Upper lobe of right lung (tissue), 1 donor: ENCODE measurements at places on chromosomes 11 and 22. TPM values are rescaled to one million over a fixed set of nuclear protein-coding genes. Genes with fewer than 3 reads are reported as not detected.

GRCh38 chr11:68352591-68352990 is 40.2 kb downstream of the LRP5 start:
- peaks cover under 1% of the 10 kb centered on the region for H3K36me3 ChIP-seq
- H3K4me3 ChIP-seq, result no peak overlapping the region
- DNase-seq, result no peak
- no peaks in the 10 kb centered on the region for H3K27me3 ChIP-seq
- H3K4me1 ChIP-seq, result peaks cover 38% of the 10 kb centered on the region
- peak overlapping the region; percentile 80 for H3K27ac ChIP-seq

DNA sequence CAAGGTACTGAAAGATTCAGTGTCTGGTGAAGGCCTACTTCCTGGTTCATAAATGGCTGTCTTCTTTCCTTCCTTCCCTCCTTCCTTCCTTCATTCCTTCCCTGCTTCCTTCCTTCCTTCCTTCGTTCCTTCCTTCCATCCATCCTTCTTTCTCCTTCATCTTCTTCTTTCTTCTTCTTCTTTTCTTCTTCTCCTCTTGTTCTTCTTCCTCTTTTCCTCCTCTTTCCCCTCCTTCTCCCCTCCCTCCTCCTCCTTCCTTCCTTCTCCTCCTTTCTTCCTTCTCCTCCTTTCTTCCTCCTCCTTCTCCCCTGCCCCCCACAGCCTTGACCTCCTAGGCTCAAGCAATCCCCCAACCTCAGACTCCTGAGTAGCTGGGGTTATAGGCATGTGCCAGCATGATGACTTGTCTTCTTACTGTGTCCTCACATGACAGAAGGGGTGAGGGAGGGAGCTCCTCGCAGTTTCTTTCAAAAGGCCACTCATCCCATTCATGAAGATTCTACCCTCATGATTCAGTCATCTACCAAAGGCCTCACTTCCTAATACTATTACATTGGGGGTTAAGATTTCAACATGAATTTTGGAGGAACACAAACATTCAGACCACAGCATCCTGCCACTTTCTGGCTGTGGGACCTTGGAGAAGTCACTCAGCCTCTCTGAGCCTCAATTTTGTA is 22.6 kb upstream of the CCDC134 start:
- H3K36me3 ChIP-seq, result no peaks in the 10 kb centered on the region
- no peaks in the 10 kb centered on the region for H3K27me3 ChIP-seq
- DNase-seq, result no peak
- H3K4me3 ChIP-seq, result no peak overlapping the region

DNA sequence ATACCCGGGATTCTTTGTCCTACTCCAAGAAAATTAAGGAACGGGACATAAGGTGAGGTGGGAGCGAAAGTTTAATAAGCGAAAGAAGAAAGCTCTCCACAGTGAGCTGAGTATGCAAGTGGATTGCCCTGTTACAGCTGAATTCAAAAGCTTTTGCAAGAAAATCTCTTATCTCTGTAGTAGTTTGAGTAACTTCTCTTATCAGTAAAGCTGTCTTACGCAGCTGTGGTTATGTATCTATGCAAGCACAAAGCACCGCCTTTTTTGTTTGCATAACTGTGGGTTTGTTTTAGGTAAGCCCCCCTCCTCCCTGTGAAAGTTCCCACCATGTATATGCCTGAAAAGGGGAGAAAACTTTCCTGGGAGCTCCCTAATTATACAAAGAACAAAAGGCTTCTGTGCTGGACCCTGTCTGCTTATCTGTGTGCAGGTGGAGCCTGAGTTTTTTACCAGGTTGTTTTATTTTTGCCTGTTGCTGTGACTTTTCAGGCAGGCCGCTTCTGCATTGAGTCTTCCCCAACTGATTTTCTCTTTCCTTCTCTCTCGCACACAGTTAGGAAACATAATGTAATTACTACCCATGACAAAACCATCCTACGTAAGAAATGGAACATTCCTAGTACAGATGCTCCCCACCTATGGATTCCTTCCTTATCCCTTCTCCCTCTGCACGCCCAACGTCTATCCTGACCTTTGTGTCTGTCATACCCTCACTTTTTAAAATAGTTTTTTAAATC is 837 bp upstream of the PLAAT5 start:
- H3K27me3 ChIP-seq, result no peaks in the 10 kb centered on the region
- no peak for DNase-seq
- peaks cover 11% of the 10 kb centered on the region for H3K4me1 ChIP-seq
- H3K27ac ChIP-seq, result peak overlapping the region; percentile 25

DNA sequence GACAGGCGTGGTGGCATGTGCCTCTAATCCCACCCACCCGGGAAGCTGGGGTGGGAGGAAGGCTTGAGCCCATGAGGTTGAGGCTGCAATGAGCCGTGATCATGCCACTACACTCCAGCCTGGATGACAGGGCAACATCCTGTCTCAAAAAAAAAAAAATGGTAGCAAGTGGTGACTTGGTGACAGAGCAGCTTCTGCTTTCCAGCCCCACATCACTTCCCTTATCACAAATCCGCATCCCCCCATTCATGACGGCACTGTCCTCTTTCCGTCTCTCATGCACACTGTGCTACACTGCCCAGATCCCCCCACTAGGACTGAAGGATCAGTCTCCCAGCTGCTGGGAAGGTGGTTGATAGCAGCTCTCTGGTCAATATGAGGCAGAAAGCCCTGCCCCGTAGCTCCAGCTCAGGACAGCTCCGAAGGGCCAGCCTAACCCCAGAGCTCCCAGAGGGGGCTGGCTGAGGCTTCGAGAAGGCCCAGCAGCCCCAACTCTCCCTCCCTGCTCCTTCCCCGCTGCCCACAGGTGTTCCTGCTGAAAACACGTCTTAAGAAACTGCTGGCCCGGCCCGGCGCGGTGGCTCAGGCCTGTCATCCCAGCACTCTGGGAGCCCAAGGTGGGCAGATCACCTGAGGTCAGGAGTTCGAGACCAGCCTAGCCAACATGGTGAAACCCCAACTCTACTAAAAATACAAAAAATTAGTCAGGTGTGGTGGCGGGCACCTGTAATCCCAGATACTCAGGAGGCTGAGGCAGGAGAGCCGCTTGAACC is 15.9 kb downstream of the PGA5 start:
- no peak for DNase-seq
- H3K27me3 ChIP-seq, result no peaks in the 10 kb centered on the region
- no peaks in the 10 kb centered on the region for H3K4me1 ChIP-seq
- H3K4me3 ChIP-seq, result no peak overlapping the region
- H3K36me3 ChIP-seq, result no peaks in the 10 kb centered on the region

- H3K27ac ChIP-seq, result no peak overlapping the region
- H3K36me3 ChIP-seq, result no peaks in the 10 kb centered on the region
- no peak for DNase-seq
- no peak overlapping the region for H3K4me3 ChIP-seq
- H3K4me1 ChIP-seq, result peaks cover 26% of the 10 kb centered on the region
Measured at GRCh38 chr11:48093795-48094642, 113.7 kb downstream of the PTPRJ start.

- H3K4me3 ChIP-seq, result peak overlapping the region; percentile 36
- peak overlapping the region; percentile 69 for H3K27ac ChIP-seq
- no peaks in the 10 kb centered on the region for H3K36me3 ChIP-seq
- H3K4me1 ChIP-seq, result peaks cover 12% of the 10 kb centered on the region
- peak; percentile 76 for DNase-seq
Measured at GRCh38 chr22:37267135-37267587, 15.1 kb upstream of the CYTH4 start.

DNA sequence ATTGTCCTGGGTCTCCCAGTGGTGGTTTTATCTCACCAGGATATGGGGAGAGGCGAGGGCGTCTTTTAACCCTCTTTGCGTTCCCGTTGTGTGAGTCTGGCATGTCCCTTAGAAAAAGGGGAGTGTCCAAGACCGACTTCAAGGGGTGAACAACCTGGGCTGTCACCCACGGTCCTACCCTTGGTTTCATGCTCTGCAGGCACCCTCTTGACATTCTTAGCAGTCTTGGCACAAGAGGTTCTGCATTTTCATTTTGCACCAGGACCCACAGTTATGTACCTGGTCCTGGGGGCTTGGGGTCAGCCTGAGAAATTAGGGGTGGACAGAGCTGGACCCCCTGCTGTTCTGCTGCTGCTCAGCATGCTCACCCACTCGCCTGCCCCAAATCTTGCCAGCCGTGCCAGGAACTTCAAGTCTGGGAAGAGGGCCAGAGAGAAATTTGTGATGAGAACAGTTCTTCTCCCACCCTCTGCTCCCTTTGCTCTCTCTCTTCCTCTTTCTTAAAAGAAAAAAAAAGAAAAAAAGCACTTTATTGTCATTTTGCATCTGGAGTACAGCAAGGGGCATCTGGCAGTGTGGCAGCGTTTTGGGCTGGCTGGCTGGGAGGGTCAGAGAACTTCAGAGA is 471.2 kb downstream of the MIAT start:
- no peak overlapping the region for H3K27ac ChIP-seq
- H3K4me1 ChIP-seq, result no peaks in the 10 kb centered on the region
- no peak for DNase-seq
- H3K4me3 ChIP-seq, result no peak overlapping the region
- H3K36me3 ChIP-seq, result no peaks in the 10 kb centered on the region
- H3K27me3 ChIP-seq, result peaks cover 11% of the 10 kb centered on the region

DNA sequence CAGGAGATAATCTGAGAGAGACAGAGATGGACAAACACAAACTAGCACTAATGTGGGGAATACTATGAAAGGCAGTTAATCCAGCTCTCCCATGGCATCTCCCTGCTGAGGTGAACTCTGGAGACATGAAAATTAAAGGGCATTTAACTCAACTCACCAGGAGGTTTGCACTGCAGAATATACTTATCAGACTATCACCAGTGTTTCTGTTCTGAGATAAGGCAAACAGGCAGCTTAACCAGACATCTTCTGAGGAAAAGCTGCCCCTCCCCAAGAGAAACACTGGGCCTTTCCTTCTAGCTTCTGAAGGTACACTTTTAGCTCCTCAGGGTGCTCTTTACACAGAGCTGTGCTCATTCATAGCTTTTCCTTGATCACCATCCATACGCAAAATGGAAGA is 85.5 kb downstream of the AMBRA1 start:
- DNase-seq, result no peak
- H3K4me1 ChIP-seq, result no peaks in the 10 kb centered on the region

- no peak overlapping the region for H3K4me3 ChIP-seq
- no peaks in the 10 kb centered on the region for H3K27me3 ChIP-seq
- H3K4me1 ChIP-seq, result peaks cover 35% of the 10 kb centered on the region
Measured at GRCh38 chr11:130476200-130476921, 27.9 kb downstream of the ADAMTS15 start.

- peaks cover 46% of the 10 kb centered on the region for H3K4me1 ChIP-seq
- no peak for DNase-seq
- H3K27ac ChIP-seq, result peak overlapping the region; percentile 99
- no peaks in the 10 kb centered on the region for H3K36me3 ChIP-seq
- peak overlapping the region; percentile 78 for H3K4me3 ChIP-seq
Measured at GRCh38 chr11:108009497-108010370, 1.0 kb downstream of the CUL5 start.

Gene SGSM1
- 3.8 TPM for total RNA-seq

Gene NFAM1
- 12.6 TPM for total RNA-seq

Gene TIMM10B
- total RNA-seq, result 45.0 TPM

Gene RELA
- 68.2 TPM for total RNA-seq

Gene PIK3IP1
- 56.4 TPM for total RNA-seq

Gene RFPL1
- not detected for total RNA-seq

Gene ARHGAP42
- total RNA-seq, result 19.8 TPM
